Neural progenitor cell (in vitro differentiated cells): ENCODE measurements at places on chromosomes 13 and 19.

DNA sequence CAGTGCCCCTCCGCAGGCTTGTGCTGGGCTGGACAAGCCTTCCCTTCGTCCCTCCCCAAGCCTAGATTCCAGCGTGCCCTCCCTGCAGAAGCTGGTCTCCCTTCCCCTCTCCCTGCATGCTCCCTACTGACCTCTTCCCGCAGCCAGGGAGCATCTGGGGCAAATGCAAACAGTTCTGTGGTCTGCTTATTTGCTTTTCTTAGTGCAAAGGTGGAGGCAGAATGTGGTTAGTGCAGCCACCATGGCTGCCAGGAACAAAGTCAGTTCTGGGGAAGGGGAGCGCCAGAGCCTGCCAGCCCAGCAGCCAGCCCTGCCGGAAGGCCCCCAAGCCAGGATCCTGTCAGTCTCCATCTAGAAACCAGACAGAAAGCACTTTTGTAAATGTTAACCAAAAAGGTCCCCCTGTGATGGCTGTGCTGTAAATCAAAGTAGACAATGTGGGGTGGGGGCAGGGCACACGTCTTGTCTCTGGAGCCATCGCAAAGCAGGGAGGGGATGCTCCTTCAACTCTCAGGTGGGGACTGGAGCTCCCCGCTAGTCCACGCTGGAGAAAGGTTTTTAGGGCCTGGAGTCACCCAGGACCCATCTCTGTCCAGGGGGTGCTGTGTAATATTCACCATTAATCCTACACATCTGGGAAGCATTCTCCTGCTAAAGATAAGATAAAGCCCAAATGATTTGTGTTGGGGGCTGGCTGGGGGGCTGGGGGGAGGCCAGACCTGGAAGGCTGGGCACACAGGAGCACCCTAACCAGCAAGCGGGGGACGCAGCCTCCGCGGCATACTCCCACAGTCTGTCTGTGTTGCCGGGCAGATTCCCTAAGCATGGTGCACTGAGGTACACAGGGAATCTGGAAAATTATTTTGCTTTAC is 30.9 kb downstream of the SERP2 start:
- peak; percentile 40 for DNase-seq

DNA sequence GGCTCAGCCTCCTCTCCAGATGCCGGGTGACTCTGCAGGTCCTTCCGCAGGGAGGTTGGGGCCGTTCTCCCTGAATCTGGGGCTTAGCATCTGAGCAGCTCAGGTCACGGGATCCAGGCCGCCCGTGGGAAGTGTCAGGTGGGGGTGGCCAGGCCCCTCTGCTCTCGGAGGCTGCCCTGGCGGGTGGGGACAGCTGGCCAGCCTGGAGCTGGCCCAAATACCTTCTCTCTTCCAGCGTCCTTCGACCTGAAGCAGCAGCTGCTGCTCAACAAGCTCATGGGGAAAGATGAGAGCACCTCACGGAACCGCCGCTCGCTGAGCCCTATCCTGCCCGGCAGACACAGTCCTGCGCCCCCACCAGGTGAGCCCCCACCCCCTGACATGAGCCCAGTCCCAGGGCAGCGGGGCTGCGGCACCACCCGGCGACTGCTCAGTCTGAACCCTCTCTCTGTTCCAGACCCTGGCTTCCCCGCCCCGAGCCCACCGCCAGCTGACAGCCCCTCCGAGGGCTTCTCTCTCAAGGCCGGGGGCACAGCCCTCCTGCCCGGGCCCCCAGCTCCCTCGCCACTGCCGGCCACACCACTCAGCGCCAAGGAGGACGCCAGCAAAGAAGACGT is 19.1 kb downstream of the PEX11G start:
- DNase-seq: no peak

GRCh38 chr19:11377237-11377636 is 2.8 kb downstream of the SWSAP1 start:
- no peak for DNase-seq

DNA sequence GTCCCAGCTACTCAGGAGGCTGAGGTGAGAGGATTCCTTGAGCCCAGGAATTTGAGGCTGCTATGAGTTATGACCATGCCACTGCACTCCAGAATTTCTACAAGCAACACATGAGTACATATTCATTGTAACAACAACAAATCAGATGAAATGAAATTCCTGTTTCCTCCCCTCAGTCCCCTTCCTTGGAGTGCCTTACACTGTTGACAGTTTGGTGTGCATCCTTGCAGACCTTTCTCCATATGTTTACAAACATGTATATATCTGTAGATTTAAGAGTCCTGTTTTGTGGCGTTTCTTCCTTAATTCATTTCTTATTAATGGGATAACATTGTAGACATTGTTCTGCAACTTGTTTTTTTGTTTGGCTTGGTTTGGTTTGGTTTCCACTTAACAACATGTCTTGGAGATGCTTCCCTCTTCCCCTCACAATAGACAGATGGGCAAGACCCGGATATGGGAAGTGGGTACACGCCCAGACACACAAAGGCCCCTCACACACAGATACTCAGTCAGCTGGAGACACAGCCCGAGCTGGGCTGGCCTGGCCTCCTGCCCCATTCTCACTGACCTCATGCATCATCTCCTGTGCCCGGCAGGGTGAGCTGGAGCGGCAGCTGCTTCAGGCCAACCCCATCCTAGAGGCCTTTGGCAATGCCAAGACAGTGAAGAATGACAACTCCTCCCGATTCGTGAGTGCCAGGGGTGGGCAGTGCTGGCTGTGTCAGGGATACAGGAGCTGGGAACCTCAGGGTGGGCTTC is 21.7 kb downstream of the MYH14 start:
- no peak for DNase-seq

DNA sequence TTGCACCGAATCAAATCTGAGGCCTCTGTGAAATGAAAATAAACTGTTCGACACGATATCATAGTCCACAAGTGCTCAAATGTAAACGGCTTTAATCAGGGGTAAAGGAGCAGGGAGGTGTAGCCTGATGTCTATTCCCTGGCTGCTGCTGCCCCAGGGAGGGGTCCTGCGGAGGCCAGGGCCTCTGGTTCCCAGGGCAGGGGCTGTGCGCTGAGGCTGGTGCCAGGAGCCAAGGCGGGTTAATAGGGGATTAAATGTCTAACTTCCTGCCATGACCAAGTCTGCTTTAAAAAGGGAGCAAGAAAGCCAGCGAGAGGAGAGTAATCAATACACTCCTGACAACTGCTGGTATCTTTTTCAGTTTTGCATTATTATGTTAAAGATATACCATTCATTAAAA is 59.4 kb downstream of the ZNF536 start:
- DNase-seq: no peak

DNA sequence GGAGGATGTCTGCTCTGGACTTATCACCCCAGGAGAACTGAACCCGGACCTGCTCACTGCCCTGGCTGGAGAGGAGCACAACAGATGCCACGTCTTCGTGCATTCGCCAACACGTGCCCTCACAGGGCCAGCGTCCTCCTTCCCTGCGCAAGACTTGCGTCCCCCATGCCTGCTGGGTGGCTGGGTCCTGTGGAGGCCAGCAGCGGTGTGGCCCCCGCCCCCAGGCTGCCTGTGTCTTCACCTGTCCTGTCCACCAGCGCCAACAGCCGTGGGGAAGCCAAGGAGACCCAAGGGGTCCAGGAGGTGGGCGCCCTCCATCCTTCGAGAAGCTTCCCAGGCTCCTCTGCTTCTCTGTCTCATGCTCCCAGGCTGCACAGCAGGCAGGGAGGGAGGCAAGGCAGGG is 3.4 kb upstream of the TEKTIP1 start:
- no peak for DNase-seq

- peak; percentile 67 for DNase-seq
Observed at GRCh38 chr19:8396563-8397203, 6.5 kb downstream of the RAB11B start.

GRCh38 chr13:32904266-32904665 is 112.0 kb upstream of the KL start:
- DNase-seq: no peak

- no peak for DNase-seq
Observed at GRCh38 chr19:40803857-40804782, 5.1 kb downstream of the EGLN2 start.

DNA sequence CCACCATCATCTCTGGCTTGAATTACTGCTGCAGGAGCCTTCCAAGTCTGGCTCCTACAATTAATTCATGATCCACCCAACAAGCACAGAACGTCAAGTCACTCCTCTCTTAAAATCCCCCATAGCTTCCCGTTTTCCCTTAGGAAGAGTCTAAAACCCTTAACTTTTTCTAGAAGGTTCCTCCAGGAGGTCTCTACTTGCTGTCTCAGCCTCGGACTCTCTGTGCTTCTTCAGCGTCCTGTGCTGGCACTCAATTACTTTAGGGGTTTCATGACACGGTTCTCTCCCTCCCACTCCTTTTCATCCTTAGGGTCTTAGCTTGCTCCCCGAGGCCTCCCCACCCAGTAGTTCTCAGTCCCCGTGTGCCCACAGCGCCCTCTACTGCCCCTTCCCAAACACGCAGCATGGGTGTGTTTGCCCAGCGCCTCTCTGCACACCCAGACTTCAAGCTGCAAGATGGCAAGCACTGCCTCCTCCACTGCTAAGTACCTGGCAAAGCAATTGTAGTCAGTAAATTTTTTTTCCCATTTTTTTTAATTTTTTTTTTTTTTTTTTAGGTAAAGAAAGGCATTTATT is 25.8 kb upstream of the MAP3K10 start:
- peak; percentile 83 for DNase-seq

DNA sequence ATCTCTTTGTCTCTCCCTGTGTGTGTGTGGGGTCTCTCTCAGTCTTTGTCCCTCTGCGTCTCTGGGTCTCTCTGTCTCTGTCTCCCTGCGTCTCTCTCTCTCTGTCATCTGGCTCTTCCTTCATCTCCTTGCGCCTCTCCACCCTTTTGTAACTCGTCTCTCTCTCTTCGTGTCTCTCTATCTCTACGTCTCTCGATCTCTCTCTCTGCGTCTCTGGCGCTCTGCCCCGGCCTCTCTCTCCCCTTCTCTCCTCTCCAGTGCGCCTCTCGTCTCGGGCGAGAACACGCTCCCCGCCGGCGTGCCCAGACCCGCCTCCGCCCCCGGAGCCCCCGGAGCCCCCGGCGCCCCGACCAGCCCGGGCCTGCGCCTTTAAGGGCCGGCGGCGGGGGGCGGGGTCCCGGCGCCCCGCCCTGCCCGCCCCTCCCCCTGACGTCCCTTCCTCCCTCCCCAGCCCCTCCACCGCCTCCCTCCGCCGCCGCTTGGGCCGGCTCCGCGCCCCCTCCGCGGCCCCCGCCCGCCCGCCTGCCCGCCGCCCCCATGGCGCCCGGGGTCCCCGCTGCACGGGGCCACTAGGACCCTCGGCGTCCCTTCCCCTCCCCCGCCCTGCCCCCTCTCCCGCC is at the start of gene MARK4:
Gene MARK4, plus strand, starts transcription at position 440 of the 620 bp plus-strand sequence. CDS start 318 bp downstream, outside the sequence.
- DNase-seq: peak; percentile 82

- no peak for DNase-seq
Observed at GRCh38 chr13:41206467-41206866, 12.1 kb upstream of the KBTBD7 start.

DNA sequence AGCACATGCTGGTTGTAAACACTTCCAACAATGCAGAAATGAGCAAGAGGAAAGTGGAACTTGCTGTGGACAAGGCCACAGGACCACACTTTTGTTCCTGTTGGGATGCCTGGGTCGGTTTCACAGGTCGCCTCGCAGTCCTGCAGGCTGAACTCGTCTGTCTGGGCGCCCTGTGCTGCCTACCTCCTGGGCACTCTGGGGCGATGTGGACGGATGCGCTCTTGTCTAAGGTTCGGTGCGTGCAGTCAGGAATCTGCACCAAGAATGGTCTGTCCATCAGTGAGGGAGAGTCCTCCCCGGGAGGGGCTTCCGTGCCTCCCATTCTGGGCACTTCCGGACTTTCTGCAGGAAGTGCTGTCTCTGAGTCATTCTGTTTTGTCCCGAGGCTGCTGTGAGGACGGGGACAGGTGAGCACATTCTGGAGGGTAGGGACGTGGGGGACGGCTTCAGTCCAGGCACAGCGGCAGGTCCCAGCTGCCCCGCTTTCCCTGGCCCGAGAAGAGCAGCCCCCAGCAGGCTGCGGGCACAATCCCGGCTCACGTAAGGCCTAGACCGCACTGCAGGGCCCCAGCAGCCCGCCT is 24.1 kb upstream of the SLITRK1 start:
- no peak for DNase-seq

DNA sequence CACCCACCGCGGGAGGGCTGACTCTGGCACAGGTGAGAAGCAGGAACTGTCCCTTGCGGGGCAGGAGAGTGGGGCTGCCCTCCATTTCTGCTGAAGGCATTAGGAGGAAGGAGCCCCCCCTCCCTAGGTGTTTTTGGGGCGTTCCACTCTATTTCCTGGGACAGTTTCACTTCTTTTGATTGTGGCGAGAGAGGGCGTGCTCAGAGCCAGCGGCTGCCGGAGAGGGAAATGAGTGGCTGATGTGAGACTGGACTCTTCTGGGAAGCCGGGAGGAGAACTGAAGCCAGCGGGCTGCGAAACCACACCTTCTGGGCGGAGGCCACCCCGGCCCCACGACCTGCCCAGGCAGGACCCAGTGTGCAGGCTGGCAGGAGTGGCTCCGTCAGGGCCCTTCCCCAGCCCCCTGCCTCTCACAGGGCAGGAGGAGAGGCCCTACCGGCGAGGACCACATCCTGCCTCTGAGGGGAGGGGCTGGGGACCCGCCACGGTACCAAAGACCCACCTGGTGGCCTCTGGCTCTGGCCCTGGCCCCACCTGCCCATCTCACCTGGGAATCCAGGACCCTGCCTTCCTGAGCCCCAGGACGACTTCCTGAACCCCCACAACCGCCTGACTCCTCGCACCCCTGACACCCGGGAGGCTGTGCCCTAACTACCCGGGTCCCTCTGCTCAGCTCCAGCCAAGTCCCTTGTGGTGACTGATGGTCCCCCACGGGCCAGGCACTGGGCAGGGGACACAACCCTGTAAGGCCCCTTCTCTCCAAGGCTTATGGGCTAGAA is 25.9 kb downstream of the MPND start:
- peak; percentile 43 for DNase-seq

DNA sequence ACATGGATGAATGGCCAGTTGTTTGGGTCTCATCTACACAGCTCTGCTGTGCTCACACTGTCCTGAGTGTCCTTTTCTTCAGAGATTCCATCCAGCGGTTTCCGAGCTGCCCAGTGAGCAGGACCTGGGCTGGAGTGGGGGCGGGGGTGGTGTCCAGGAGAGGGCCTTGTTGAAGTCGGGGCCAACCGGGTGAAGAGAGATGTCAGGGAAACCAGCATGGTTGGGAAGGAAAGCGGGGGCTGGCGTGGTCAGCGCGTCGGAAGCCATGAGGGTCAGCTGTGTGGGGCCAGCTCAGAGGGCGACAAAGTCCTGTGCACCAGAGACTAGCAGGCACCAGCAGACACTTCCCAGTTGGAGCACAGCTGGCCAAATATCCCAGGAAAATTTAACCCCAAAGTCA is 37.8 kb upstream of the SOX1 start:
- no peak for DNase-seq

GRCh38 chr19:51567583-51567982 is 3.5 kb upstream of the ZNF175 start:
- no peak for DNase-seq

- no peak for DNase-seq
Observed at GRCh38 chr13:28251466-28251865, 113.1 kb downstream of the PAN3 start.
